Stimulated activated CD4-positive, alpha-beta T cell treated with anti-CD3 and anti-CD28 coated beads, Interleukin-1b, Interleukin-23, amount 100 ng/mL, for 1 hour (primary cell): ENCODE measurements at places on chromosomes 6 and 20.

- no peak for DNase-seq
Observed at GRCh38 chr20:6714279-6714711, 53.2 kb upstream of the BMP2 start.

DNA sequence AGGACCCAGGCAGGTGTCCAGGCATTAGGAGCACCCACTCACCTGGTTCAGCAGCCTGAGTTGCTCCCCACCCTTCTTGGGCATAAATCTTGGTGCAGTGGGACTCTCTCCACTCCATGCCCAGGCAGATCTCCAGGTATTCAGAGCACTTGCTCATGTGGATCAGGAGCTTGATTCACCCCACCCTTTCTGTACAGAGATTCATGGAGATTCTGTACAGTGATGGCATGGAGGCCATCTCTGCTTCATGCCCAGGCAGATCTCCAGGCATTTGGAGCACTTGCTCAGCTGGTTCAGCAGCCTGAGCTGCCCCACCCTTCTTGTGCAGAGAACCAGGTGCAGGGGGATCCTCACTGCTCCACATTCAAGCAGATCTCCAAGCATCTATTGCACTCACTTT is 44.1 kb downstream of the BEND6 start:
- DNase-seq = no peak

- DNase-seq = no peak
Observed at GRCh38 chr6:130372786-130373185, 7.0 kb downstream of the TMEM200A start.

GRCh38 chr6:35161266-35161665 is 20.1 kb upstream of the TCP11 start:
- no peak for DNase-seq

- DNase-seq = peak; percentile 55
Observed at GRCh38 chr6:73675466-73676098, 20.4 kb upstream of the CD109 start.

DNA sequence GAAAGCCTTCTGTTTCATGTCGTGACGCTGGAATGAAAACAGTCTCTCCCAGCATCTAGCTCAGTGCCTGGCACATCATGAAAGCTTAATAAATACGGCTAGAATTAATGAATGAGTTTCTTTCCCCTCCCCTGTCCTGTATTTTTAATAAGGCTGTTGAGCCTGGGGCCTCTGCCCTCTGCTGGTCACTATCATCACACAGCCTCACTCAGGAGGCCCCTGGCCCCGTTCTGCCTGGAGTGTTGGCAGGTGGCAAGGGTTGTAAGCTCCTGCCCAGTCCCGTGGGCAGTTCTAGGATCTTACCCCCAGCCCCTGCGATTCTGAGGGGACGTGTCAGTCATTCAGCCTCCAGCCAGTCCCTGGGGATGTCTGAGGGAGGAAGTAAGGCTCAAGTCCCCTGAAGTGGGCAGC is 41.4 kb downstream of the PHACTR3 start:
- DNase-seq = no peak

DNA sequence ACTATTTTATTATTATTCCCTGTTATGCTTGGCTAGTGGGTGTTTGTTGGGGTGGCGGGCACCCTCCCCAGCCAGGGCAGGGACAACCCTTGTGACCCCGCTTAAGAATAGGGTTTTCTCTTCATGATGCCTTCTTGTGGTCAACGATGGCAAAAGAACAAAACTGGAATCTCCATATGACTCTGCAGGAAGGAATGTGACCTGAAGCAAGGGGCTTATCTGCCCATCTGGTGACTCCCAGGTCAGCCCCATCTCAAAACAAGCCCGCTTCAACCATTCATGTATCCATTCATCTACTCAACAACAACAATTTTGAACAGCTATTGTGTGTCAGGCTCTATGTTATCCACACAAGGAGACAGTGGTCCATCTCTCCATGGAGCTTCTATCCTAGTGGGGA is 30.9 kb upstream of the TGM6 start:
- no peak for DNase-seq

DNA sequence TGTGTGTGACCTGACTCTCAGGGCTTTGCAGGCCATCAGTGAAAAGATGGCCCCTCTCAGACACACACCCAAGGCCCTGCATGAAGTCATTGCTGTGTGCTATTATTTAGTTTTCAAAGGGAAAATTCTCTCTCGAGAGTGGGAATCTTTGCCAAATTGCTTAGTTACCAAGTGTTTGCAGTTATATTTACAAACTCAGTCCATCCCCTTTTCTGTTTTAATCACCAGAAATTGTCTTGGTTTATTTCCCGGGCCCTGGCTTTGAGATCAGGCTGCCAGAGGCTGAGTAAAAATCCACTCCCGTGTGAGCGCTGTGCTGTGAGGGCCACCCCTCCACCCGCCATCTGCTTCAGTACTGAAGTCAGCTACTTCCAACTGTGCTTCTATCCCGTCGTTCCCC is 163.1 kb downstream of the SOD2 start:
- no peak for DNase-seq

- no peak for DNase-seq
Observed at GRCh38 chr20:29750268-29750899, 1507.1 kb upstream of the DEFB115 start.

DNA sequence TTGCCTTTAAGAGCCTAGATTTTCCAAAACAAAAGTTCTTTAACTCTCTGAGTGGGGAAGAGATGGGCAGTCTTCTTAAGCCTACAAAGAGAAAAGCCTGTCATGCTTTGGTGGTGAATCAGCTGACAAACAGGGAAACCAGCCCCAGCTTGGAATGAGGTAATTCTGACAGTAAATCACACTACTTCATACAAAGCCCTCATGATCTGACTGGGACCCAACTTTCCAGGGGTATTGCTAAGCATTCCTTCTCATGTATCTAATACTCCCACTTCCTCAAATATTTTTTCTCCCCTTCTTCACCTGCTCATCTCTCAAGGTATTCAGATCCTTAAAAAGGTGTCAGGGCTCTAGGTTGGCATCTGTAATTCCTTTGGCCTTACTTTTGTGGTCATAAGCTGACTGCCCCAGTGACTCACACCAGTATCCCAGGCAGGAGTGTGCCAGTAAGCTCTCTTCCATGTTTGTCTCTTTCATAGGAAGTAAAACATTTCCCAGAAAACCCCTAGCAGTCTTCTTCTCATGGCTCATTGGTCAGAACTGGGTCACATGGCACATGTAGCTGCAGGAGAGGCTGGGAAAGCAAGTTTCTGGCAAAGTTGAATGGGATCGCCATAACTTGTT is 15.0 kb upstream of the TBC1D22B start:
- no peak for DNase-seq

- DNase-seq = no peak
Observed at GRCh38 chr6:98782772-98783171, 51.6 kb upstream of the POU3F2 start.

DNA sequence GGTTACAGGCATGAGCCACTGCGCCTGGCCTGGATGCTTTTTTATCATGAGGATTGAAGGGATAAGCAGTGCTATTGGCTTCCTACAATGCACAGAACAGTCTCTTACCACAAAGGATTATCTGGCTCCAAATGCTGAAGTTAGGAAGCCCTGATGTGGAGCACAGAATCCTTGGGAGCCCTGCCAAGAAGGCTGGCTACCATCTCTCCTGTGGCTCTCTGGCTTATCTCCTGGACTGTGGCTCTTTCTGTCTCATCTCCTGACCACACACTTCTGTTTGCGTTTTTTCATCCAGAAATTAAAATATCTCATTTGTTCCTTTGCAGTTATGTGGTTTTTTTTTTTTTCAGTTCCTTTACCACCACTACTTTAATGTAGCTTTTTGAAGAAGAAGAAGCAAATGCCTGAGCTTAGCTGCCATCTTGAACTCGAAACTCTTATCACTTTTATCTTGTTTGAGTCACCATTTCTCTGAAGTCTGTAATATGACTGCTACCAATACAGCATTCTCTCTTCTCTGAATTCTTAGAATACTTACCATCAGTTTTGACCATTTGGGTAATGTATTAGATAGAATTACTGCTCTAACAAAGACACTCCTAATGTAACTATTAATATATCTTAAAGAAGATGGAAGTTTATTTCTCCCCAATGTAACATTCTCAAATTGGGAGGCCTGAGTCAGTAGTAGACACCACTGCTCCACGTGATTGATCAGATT is 1044.7 kb downstream of the KIF16B start:
- DNase-seq = no peak

DNA sequence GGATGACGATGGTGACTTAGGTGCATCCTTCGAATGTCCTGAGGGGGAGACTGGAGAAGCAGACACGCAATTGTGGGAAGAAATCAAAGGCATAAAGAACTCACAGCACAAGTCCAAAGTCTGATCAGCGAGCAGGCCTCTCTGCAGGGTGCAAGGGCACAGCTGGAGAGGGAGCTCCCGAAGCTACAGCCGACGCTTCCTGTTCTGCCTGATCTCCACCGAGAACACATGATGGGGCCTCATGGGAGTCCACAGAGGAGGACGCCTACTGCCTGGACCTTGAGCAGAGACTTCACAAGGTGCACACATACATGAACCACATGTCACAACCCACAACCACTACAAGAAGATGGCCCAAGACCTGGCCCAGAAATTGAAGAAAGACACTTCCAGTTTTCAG is 51.4 kb downstream of the RIN2 start:
- no peak for DNase-seq

DNA sequence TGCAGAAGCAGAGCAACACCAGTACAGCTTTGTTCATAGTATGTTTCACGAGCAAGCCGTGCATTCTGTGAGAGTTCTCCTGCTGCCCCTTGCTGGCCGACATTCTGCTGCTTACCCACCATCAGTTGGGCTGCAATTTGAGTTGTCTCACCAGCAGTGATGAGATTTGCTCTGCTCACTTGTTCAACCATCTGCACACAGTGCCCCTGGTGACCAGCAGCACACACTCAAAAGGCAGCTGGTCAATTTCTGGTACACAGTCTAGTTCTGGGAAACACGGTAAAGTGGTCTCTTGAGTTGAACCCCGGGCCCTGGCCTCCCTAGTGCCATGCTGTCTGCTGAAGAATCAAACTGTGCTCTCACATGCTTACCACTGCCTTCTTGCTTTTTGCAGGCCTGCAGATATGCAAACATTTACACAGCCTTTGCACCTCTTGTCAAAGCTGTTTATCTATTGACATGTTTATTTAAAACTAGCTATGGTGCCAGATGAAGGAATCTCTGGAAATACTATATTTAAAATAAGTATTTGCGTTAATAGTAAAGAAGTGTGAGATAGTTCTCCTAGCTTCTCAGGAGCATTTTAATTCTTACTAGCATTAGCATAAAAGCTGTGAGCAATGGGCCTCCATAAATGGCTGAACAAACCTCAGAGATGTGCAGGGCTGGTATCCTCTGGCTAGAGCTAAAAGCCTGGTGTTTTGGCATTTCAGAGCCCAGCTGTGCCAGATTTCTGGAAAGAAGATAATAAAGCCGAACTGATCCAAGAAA is 234.3 kb downstream of the ARHGAP18 start:
- DNase-seq = no peak

DNA sequence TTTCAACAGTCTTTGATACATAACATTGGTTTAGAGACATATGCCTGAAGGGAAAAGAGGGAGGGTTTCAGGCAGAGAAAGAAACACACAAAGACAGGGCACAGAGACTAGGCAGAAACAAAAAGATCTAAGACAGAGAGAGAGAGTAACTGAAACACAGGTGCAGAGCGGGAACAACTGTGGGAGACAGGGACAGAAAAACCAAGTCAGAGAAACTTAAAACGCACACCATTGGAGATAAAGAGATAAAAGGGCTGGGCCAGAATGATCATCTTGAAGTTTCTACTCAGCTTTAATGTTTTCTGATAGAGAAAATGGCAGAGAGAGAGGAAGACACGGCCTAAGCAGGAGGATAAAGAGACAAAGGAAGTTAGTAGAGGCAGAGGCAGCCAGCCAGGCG is 11.8 kb downstream of the UNC5CL start:
- DNase-seq = no peak

GRCh38 chr6:50007819-50008218 is 14.0 kb downstream of the DEFB110 start:
- no peak for DNase-seq

GRCh38 chr6:134740027-134740373 is 209.9 kb downstream of the ALDH8A1 start:
- DNase-seq = no peak

DNA sequence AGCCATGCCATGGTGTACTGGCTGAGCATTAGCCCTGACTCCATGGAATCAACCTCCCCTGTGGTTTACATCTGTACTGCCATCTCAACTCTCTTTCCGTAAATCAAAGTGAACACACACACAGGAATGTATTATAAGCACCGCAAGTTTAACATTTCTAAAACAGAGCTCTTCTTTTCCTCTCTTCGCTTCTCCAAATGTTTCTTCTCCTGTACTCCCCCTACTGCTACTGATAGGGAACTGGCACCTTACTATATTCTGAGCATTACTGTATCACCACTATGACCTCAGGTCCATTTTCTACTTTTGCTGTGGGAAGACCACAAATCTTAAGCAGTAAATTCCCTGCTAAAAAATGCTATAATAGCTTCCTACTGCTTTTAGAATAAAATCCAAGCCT is 101.2 kb downstream of the NUS1 start:
- DNase-seq = no peak

GRCh38 chr6:109791301-109791700 is 100.2 kb downstream of the FIG4 start:
- DNase-seq = no peak

GRCh38 chr6:131212913-131213312 is 77.6 kb downstream of the AKAP7 start:
- DNase-seq = no peak

- no peak for DNase-seq
Observed at GRCh38 chr6:122565708-122566107, 44.5 kb upstream of the PKIB start.

DNA sequence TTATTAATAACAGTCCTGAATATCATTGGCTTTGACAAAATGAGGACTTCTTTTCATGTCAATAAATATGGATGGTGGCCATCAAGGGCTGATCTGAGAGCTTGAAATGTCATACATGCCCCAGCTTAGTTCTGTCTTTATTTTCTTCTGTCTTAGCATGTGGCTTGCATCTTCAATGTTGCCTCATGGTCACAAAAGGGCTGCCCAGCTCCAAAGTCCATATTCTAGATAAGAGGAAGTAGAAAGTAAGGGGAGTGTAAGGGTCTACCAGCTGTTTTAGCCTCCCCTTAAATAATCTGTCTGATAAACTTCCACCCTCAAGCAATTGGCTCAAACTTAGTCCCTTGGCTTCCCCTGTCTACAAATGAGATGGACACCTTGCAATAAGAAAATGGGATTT is 14.2 kb downstream of the BTN2A1 start:
- DNase-seq = no peak

GRCh38 chr6:126628125-126628524 is 288.2 kb downstream of the CENPW start:
- DNase-seq = no peak

- no peak for DNase-seq
Observed at GRCh38 chr6:139539852-139540251, 165.4 kb upstream of the CITED2 start.

DNA sequence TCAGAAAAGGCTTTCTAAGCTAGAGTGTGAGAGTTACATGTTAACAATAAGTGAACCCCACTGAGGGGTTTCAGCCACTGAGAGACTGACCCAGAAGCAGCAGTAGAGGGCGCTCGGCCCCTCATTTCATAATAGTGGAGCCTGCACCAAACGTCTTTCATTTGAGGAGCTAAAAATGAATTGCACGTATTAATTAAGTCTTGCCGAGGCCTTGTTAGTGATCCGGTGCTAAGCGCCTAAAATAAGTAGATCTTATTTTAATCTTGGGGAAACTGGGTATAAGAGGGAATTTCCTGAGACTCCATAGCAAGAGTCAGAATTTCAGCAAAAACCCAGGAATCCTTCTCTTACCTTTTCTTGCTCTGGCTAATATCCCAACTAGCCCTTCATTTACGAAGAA is 209.7 kb downstream of the FARS2 start:
- no peak for DNase-seq

GRCh38 chr20:51019656-51020592 is 3.0 kb downstream of the KCNG1 start:
- DNase-seq = no peak
